ENCODE measurements at places on chromosomes 5 and 9.

DNA sequence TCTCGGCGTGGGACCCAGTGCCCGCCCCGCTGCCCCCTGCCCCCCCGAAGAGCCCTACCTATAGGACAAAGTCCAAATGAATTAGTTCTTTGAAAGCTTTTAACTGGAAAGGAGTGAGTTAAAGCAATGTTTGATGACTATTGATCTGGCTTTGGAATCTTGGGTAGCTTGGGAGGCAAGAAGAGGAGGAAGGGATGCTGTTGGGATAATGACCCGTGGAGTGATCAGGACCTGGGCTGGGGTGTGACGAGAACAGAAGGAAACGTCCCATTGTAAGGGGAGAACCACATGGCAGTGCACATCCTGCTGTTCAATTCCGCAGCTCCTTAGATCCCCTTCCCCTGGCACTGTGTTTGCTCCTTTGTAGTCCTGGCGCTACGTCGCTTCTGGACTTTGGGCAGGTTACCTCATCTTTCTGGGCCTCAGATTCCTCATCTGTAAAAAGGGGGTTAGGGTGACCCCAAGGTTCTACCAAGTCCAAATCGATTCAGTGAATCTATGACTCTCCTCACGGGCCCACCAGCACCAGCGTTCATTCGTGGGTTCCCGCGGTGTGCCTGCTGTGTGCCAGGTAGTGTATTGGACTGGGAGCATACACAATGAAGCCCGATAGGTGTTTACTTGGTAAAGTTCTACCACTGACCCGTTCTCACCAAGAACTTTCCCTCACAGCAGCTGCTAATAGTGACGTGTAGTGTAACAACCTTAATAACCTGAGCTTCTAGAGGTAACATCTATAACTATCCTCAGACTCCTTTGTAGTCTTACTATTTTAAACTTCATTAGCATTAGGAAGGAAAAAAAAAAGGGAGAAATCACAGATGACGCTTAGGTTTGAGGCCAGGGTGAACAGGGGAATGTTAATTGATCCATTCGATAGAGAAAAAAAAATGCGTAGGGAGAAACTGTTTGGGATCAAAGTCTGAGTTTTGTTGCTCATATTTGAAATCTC is 1.1 kb upstream of the NADK2 start:
- peak; percentile 12 for DNase-seq

GRCh38 chr9:16813838-16814237 is 56.6 kb downstream of the BNC2 start:
- no peak for DNase-seq

- DNase-seq, result no peak
Measured at GRCh38 chr9:114551750-114552685, 35.6 kb upstream of the ATP6V1G1 start.

DNA sequence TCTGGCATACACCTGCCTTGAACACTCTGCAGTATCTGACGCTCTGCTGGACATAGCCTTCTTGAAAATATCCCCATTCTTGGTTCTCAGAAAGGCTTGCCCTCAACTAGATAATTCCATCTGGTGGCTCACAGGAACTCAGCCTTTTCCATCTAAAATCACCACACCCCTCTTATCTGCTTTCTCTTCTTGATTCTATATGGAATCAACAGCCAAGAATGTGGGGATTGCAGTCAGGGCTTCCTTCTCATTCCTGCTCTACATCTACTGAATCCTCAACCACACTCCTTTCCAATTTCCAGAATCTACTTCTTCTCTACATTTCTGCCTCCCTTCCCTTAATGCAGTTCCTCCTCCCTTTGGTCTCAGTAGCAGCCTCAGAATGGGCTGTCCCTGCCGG is 170.1 kb downstream of the SEMA5A start:
- DNase-seq, result no peak

Measured in GM13977 (cell line).